ENCODE measurements at places on chromosomes 4 and X. TPM values are rescaled to one million over a fixed set of nuclear protein-coding genes. Genes with fewer than 3 reads are reported as not detected.

Gene TSPAN7
- total RNA-seq, result 5.3 TPM

Gene PORCN
- total RNA-seq, result 3.7 TPM

Gene RADX
- 2.2 TPM for total RNA-seq

Gene TRPC3
- not detected for total RNA-seq

Gene PFKFB1
- total RNA-seq, result 0.83 TPM

Gene STATH
- total RNA-seq, result not detected

Gene CLGN
- 3.2 TPM for total RNA-seq

Gene ARAP2
- total RNA-seq, result 14.3 TPM

Gene PAGE2
- total RNA-seq, result not detected

Gene UCP1
- not detected for total RNA-seq

Gene HTN3
- total RNA-seq, result not detected

Gene GSX2
- not detected for total RNA-seq

Gene CT47B1
- total RNA-seq, result not detected

Gene MAGEA2
- not detected for total RNA-seq

Gene CXCL5
- total RNA-seq, result 0.41 TPM

Gene TACC3
- 1.3 TPM for total RNA-seq

Gene ABCB7
- 9.9 TPM for total RNA-seq

Gene ASIC5
- total RNA-seq, result not detected

Gene SSX2B
- not detected for total RNA-seq

Gene UXT
- total RNA-seq, result 52.8 TPM

Gene LARP7
- total RNA-seq, result 14.5 TPM

Gene GRIA3
- total RNA-seq, result 1.3 TPM

Gene TEC
- total RNA-seq, result 0.63 TPM

Gene HELT
- total RNA-seq, result not detected

Gene OCIAD2
- total RNA-seq, result 32.9 TPM

Gene DCX
- total RNA-seq, result 0.23 TPM

Gene DUX4
- not detected for total RNA-seq

Gene CXCL1
- 35.4 TPM for total RNA-seq

Gene ADGRG4
- not detected for total RNA-seq

Gene NDP
- not detected for total RNA-seq

Gene SPOCK3
- 0.87 TPM for total RNA-seq

Gene MAGEA6
- total RNA-seq, result not detected

Gene TASL
- 0.12 TPM for total RNA-seq

Gene MCF2
- total RNA-seq, result 0.06 TPM

Gene DDX60
- total RNA-seq, result 10.2 TPM

Gene H2AZ1
- total RNA-seq, result 32.4 TPM

Gene CTAG2
- total RNA-seq, result not detected

Gene TLR6
- 0.69 TPM for total RNA-seq

Gene CENPVL2
- not detected for total RNA-seq

Gene ZFYVE28
- 6.8 TPM for total RNA-seq
